ENCODE measurements at places on chromosomes 6 and 20.

DNA sequence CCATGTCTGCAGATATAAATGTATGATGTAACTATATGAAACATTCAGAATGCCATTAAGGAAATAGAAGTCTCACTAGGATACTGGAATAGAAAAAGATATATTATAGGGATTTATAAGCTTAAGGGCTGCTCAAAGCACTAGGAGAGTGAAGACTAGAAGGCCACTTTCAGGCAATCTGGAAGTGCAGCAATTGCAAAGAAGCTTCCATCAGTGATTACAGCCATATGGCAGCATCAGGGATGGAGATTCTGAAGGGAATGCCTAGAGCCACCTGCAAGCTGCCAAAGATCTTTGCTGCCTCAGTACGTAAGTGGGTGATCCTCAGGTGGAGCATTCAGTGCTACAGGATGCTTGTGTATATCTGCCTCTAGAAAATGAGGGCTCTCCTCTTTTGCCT, 796.2 kb upstream of the EPHA7 start:
- DNase-seq, result no peak

DNA sequence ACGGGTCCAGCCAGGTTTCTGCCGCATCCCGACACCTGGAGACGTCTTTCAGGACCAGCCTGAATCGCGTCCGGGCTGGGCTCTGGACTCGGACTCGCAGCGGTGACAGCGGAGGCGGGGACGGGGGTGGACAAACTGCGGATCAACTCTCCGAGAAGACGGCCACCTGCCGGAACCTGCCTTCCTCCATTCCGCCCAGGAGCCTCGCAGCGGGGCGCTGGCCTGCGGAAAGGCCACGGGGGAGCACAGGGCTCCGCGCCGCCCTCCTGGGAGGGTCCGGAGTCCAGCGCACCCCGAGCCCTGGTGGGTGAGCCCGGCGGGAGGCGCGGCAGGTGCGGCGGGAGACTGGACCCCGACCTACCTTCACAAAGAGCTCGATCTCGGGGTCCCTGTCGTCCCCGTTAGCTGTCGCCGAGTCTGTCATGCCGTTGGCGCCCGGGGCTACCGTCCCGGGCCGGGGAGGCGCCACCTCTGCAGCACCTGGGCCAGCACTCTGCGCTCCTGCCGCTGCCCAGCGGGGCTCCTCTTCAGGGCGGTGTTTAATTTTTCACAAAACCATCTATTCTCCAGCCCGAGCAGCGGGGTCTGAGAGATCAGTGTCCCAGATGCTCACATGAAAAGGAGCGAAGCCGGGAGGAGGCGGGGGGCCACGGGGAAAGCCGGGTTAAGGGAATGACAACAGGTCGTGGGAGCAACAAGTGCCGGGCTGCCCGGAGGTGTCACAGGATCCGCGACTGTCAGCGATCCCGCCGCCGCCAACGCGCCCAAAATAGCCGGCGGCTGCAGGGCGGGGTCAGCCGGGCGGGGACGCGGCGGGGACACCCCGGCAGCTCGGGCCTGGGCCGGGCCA, at the start of gene CLIC5:
Gene CLIC5 (minus strand): TSS at position 742 of the 850 bp plus-strand sequence. CDS start 318 bp downstream, at position 424.
- peak; percentile 4 for DNase-seq

- DNase-seq, result no peak
Measured at GRCh38 chr6:10531942-10532341, 10.8 kb downstream of the GCNT2 start.

DNA sequence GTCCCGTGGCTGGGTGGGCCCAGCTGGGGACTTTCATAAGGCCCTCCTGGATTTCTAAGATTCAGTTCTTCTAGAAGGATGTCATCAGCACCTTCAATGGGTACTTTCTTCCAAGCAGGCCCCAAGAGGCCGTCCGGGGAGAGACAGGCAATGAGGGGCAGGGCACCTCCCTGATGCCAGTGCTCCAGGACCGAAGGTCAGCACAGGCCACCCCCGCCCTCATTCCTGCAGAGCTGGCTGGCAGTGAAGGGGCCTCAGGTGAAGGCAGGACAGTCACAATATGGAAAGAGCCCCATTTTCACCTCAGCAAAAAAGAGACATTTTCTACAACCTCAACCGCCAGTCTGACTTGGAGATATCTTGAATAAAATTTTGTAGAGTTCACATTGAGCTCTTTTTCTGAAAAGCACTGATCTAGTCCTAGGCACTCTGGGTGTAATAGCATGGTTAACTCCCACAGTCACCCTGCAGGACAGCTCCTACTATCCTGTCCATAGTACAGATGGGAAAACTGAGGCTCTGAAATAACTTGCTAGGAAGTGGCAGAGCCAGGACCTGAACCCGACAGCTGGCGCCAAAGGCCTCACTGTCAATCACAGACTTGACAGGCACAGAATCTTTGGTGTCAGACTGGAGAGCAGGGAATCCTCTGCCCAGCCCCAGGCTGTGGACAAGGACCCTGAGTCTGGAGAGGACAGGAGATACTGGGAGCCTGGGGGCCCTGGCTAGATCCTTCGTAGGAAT, 50.3 kb downstream of the RRBP1 start:
- no peak for DNase-seq

DNA sequence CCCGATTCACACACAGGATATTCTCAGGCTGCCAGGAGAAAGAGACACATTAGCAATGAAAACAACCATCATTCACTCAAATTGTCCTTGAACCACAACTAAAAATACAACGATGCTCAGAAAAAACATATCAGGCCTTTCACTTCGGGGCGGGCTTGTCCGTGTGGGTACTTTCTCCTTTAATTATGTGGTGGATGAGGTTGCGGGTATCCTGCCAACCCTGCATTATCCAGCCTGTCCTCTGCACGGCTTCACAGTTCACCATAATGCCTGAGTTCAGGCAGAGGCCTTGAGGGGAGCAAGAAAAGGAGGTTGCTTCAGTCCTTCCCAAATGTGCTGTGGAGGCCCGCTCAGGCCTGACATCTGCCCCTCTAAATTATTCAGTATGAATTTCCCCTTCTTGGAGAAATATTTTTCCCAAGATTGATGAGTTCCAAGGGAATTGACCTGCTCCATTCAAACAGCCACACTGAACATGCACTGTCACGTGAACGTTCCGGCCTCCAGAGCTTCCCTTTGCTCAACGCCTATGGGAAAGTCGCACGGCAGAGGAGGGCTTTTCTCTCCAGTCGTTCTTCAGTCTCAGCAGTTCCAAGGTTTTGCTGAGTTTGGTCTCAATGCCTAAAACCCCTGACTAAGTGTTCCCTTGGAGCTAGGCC, 70.3 kb downstream of the MYLK4 start:
- DNase-seq, result no peak

DNA sequence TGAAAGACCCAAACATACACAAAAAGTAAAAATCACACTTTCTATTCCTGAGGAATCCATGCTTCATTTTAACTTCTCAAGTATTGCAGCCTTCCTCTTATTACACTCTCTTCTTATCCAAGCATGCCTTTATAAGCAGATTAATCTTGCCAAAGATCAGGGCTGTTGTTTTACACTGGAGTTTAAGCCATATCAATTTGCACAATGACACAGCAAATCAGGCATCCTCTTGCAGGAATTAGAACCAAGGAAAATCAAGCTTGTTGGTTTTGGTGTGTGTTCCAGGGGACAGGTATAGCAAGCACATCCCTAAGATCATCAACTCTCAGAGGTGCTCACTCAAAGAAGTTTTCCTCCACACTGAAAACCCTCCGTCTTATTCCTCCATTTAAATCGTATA, 69.5 kb downstream of the CYP39A1 start:
- no peak for DNase-seq

DNA sequence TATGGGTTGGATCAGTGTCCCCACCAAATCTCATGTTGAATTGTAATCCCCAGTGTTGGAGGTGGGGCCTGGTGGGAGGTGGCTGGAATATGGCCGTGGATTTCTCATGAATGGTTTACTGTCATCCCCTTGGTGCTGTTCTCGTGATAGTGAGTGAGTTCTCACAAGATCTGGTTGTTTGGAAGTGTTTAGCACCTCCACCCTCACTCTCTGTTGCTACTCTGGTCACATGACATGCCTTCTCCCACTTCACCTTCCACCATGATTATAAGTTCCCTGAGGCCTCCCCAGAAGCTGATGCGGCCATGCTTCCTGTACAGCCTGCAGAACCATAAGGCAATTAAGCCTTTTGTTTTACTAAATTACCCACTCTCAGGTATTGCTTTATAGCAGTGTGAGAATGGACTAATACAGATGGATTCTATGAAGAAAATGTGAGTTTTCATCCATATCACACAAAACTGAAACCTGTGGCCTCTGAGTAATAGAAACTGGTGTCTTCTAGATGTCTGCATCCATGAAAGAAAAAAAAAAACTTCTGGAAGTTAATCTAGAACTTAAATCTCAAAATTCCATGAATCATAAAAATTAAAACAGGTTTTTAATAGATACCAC, 39.3 kb downstream of the MBOAT1 start:
- no peak for DNase-seq

DNA sequence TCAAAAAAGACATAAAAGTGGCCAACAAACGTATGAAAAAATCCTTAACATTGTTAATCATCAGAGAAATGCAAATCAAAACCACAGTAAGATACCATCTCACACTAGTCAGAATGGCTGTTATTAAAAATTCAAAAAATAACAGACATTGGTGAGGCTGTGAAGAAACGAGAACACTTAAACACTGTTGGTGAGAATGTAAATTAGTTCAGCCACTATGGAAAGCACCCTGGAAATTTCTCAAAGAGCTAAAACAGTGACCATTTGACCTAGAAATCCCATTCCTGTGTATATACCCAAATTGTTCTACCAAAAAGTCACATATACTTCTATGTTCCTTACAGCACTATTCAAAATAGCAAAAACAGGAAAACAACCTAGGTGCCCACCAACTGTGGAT, 24.9 kb upstream of the NT5E start:
- no peak for DNase-seq

GRCh38 chr20:17448071-17448470, 83.1 kb downstream of the BFSP1 start:
- DNase-seq, result no peak

- no peak for DNase-seq
Measured at GRCh38 chr20:24360531-24360930, 108.9 kb upstream of the SYNDIG1 start.

- no peak for DNase-seq
Measured at GRCh38 chr6:142947714-142948480, 2.9 kb upstream of the HIVEP2 start.

DNA sequence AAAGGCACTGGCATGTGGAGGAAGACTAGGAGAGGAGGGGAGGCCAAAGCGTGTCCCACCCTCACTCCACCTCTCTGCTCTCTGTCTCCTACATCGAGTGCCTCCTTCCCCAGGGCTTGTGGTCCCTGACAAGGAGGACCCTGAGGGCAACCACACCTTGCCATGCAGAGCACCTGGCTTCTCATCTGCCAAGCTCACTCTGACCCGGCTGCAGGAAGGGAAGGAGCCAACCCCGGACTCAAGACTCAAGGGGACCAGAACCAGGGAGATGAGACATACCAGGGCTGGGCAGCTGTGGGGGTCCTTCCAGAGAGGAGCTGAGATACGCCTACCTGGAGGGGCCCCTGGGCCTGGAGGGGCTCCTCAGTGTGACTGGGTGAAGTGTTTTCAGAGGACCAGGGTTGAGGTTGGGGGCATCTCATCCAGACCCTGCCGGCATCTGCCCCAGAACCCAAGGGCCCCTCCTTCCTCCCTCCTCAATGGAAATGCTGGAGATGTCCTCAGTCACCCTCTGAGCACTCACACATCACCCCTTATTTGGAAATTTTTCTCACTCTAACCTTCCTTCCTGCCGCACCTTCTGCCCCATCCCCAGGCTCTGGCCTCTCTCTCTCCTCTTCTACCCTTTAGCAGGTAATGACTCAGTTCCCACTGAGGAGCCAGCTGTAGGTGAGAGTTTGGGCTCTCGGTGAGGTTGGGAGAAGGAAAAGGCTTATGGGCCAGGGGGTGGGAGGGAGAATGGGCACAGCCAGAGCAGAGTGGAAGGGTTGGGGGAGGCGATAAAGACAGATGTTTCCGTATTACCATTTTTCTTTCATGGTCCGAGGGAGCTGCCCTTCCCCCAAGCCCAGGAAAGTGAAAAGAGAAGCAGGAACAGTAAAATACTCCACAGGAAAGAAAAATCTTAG, 32.0 kb upstream of the POU5F1 start:
- no peak for DNase-seq

- no peak for DNase-seq
Measured at GRCh38 chr6:38658418-38659167, 18.9 kb upstream of the BTBD9 start.

- no peak for DNase-seq
Measured at GRCh38 chr6:70171236-70171635, 131.6 kb downstream of the COL9A1 start.

DNA sequence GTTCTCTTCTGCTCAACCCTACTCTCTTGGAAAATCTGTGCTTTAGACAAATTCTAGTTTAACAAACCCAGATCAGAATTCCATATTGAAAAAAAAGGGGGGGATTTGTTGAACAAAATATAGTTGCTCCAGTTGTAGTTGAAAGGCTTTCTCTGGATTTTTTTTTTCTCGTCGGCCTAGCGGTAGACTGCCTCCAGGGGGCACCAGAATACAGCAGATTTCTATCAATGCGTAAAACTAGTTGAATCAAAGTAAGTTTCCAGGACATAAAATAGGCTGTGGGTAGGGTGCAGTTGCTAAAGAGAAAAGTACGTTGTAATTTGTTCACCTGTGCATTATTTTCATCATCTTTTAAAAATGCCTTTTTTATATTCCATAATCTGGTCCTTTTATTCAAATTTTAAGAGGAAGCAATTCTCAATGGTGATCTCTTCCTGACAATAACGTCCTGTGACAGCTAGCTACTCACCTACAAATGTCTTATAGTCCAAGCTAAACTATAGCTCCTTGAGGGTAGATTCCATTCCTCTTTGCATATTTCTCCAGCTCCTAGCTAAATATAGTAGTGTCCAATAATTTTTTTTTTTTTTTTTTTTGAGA, 105.4 kb downstream of the PERP start:
- DNase-seq, result peak; percentile 43

- no peak for DNase-seq
Measured at GRCh38 chr20:14199111-14199510, 138.3 kb downstream of the FLRT3 start.

- DNase-seq, result no peak
Measured at GRCh38 chr6:169085466-169085865, 168.2 kb downstream of the THBS2 start.

- DNase-seq, result no peak
Measured at GRCh38 chr6:3579652-3580175, 122.9 kb upstream of the SLC22A23 start.

DNA sequence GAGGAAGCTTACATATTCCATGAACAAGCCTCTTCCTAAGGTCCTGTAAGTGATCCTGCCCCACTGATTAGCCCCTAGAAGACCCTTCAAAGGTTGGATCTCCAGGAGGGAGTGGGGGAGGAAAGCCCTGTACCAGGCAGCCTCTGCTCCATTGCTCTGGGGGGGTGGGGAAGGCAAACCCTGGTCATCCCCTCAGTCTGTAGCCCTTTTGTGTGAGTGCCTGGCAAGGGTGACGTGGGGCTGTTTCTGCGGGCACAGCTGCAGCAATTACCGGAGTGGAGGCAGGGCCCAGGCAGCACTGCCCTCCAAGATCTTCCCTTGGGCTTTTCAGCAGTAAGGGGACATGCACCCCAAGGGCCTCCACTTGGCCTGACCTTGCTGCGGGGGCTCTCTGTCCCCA, at the start of gene MOG:
Gene MOG (plus strand): TSS at position 295 of the 400 bp plus-strand sequence. CDS start 118 bp downstream, outside the sequence.
- DNase-seq, result no peak

DNA sequence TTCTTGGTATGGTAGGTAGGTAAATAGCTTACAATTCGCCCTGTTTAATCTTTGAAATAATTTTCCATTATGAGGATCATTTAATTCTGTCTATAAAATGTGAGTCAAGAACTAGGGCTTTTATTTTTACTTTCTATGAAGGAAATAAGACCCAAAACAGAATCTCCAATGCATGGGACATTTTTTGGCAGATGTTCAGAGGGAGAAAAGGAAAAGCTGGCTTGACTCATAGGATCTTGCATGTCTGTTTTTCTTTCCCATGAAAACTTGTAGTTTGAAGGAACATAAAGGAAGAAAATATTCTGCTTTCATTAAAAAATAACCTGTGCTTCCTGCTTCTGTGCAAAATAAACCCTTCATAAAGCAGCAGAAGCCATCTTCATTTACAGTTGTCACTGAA, 143.1 kb upstream of the INSM1 start:
- DNase-seq, result no peak
